ENCODE measurements at places on chromosomes 7 and 10.

GRCh38 chr10:62330213-62330612 is 44.0 kb upstream of the ZNF365 start:
- DNase-seq = no peak

GRCh38 chr7:93298671-93299070 is 66.5 kb downstream of the VPS50 start:
- DNase-seq = no peak

DNA sequence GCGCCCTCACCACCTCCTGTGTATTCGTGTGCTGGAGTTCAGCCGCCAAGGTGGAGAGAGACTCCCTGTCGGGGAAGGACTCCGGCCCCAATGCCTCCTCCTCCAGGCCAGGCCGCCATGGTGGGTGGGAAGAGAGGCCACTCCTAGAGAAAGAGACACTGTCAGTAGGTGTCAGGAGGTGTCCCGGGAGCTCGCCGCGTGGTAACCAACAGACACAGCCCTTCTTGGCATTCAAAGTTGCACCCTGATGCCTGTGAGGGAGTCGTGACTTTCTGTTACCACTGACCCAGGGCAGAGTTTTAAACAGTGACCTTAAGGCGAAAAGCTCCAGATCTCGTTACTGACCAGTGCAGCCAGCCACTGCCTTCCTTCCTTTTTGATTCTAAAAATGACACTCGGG is 155.2 kb downstream of the CUX1 start:
- DNase-seq = no peak

GRCh38 chr7:66583490-66584110 is 45.1 kb upstream of the KCTD7 start:
- no peak for DNase-seq

DNA sequence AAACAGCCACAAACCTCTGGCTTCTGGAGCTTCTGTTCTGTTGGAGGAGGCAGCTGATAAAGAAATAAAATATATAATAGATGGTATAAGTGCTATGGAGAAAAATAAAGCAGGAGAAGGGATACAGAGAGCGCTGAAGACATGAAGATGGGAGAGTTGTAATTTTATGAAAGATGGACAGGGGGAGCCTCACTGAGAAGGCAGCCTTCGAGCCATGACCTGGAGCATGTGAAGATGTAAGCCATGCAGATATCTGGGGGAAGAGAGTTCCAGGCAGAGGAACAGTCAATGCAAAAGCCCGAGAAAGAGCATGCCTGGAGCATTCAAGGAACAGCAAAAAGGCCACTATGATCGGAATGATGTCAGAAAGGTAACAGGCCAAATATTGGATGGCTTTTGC is 187.5 kb downstream of the KIAA1217 start:
- no peak for DNase-seq

DNA sequence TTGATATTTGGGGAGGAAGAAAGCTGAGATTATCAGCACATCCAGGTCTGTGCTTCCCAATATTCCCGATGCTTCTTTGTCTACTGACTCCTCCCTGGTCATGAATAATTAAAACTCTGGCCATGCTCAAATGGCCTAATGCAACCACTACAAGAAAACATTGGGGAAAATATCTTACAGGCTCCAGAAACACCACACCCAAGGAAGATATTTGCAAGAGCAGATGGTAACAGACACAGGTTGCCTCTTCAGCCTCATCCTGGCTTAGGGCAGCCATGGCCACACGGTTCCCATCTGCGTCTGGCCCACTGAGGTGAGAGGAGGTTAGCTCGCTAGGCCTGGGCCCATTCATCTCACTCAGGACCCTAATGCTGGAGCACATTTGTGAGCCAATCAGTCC is 108.4 kb upstream of the SDK1 start:
- no peak for DNase-seq

GRCh38 chr7:69696054-69696591 is 97.8 kb downstream of the AUTS2 start:
- peak; percentile 2 for DNase-seq

- no peak for DNase-seq
Observed at GRCh38 chr7:150753826-150754603, 16.8 kb downstream of the GIMAP5 start.

- DNase-seq = no peak
Observed at GRCh38 chr10:34396663-34397062, 418.4 kb downstream of the PARD3 start.

GRCh38 chr10:22615101-22615500 is 99.3 kb downstream of the PIP4K2A start:
- DNase-seq = no peak

- DNase-seq = peak; percentile 63
Observed at GRCh38 chr10:50384898-50385297, 133.6 kb upstream of the ASAH2 start.

GRCh38 chr10:32854435-32854834 is 103.6 kb downstream of the ITGB1 start:
- no peak for DNase-seq

- DNase-seq = no peak
Observed at GRCh38 chr10:94027197-94027596, 33.5 kb downstream of the PLCE1 start.

DNA sequence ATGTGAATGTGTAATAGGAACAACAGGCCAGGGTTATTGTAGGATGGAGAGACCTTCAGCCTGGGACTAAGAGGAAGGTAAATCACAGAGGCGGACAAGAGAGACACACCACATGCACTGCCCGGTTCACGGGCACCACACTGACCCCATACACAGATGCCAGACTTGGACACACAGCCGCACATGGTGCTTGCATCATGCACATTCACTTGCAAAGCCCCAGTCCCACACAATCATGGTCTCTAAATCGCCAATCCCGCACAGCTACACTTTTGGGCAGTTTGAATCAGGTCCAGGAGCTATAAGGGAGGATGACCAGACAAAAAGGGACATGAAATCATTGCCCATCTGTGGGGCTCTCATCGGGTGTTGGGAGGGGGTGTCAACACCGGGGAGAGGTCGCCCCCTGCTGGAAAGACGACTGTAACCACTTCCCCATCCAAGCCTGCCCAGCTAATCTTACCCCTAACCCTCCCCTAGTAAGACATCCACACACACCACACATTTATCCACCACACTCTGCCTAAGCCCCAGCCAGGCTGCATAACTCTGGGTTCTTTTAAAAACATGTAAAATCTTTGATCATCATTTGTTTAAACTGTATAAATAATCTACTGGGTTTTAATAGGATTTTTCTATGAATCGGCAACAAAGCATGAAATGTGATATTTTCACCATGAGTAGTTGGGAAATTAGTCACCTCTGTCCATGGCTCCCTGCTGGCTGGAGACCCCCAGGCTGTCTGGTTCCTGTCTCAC is 40.5 kb upstream of the SLF2 start:
- peak; percentile 52 for DNase-seq

GRCh38 chr10:101297901-101298486 is 56.0 kb upstream of the BTRC start:
- peak; percentile 64 for DNase-seq

DNA sequence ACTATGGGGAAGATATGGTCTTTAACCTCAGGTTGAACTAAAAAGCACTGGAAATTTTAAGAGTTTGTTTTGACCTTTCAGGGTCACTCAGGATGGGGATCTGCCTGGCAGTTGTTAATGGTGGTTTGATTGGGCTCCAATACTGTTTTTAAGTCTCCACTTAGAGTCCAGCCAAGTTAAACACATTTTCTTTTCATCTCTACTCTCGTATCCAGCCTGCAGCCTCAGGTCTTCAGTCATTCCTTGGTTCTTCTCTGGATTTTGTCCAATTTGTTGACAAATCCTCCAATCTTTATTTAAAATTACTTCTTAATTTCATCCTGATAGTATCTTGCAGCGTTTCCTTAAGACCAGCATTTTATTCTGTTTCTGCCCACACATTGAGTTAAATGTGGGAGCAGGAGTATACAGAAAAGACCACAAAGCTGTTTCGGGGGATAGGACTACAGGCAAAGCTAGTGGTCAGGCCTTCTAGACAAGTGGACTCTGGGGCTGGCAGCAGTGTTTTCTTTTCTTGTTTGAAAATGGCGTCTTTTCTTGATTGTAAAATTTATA is 133.2 kb upstream of the INHBA start:
- DNase-seq = no peak

DNA sequence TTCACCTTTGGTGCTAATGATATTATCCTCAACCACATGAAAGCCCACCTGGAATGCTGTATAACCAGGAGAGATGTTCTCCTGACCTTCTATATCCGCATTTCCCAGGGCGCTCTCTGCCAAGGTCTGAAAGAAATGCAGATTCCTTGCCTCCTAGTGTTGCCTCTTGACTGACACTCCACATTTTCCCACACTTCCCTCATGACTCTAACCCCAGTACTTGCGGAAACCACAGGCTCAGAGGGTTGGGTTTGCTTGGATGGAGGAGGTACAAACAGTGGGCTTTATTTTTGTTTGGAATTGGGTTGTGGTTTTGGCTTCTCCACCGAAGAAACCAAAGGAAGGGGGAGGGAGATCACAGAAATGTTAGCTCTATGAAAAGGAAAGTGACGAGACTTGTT is 222.9 kb upstream of the CELF2 start:
- no peak for DNase-seq

- peak; percentile 23 for DNase-seq
Observed at GRCh38 chr7:139180700-139181311, 50.2 kb upstream of the UBN2 start.

DNA sequence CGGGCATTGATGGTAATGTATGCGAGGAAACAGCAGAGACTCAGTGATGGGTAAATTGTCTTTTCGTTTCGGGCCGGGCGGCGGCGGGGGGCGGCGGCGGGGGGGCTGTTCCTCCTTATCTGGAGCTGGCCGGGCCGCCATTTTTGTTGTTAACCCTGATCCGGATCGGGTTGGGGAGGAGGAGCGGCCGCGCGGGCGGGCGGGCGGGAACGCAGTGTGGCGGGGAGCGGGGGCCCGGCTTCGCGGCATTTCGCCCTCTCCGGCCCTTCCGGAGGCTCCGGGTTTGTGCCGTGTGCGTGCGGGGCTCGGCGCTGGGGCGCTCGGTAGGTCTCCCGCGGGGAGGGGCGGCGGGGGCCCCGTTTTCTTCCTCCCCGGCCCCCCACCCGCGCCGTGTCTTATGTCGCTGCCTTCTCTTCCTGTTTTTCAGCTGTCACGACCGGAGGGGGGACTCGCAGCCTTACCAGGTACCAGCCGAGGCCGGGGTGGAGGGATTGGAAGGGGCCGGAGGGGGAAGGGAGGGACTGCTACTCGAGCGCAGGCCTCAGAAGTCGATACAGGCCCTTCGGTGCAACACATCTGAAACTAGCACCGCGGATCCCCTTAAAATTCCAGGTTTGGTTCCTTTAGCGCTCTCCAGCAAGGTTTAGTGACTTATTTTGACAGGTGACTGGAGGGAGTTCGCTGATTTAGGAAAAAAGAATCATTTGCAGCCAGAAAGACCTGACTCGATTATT is 820 bp downstream of the WAC start:
- DNase-seq = peak; percentile 79

DNA sequence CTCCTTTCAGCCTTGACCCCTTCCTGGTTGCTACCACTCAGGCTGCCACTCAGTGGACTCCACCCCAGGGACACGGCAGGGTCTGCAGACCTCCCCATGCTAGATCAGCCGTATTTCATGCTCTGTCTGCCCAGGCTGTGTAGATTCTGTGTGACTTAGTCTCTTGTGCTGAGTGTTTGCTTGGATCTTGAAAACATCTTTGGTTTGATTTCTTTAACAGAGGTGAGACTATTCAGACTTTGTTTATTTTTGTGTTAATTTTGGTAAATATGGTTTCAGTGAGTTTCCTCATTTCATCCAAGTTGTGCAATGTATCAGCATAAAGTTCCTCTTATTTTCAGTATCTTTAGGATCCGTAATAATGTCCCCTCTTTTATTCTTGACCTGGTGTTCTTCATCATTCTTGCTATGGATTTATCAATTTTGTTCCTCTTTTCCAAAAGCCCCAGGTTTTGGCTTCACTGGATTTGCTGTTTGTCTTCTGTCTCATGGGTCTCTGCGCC is 21.2 kb upstream of the PWWP2B start:
- no peak for DNase-seq

DNA sequence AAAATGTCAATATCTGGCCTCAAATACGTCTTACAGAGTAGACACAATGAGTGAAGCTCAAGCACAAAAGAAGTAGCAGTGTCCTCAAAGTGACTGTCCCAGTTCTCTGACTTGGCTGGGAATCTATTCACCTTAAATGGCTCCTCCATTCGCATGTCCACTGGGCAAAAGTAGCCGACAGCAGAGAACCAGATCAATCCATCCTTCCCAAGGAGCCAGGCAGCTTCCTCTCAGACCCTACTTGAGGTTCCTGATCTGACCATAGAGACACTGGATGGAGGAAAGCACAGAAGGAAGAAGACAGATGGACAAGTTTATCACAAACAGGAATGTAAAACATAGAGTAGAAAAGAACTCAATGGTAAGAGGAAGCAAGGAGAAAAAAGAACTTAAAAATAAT is 53.5 kb downstream of the CDK6 start:
- DNase-seq = no peak

DNA sequence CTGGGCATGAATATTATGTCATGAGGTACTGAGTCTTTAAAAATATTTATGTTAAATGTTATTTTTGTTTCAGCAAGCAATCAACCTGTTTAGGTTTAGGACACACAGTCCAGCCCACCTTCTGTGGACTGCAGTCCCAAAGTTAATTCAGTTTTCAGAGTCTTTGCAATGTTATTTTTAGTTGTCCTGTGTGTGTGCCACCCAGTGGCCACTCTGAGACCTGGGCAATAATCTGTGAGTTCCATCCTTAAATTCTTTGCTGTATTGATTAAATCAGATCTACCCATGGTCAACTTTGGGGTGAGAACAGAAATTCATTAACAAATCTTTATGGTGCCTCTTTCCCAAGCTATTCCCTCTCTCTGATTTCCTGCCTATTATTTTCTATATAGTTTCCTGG is 415.1 kb downstream of the CCSER2 start:
- no peak for DNase-seq

DNA sequence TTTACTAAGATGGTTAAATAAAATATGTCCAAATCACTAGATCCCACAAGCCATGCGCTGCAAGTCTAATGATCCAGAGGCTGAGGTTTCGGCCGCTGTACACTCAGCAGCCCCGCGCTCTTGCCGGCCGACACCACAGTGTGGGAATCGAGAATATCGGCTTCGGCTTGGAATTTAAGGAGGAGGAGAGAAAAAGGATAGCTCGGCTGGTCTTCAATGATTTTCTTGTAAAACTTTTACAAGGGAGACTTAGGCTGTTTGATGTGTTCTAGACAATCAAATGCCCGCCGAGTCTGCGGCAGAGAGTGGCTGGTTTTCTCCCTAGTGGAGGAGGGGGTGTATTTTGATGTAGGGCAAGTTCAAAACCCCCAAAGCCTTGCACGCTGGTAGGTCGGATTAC is 118.2 kb upstream of the TCF7L2 start:
- DNase-seq = no peak

DNA sequence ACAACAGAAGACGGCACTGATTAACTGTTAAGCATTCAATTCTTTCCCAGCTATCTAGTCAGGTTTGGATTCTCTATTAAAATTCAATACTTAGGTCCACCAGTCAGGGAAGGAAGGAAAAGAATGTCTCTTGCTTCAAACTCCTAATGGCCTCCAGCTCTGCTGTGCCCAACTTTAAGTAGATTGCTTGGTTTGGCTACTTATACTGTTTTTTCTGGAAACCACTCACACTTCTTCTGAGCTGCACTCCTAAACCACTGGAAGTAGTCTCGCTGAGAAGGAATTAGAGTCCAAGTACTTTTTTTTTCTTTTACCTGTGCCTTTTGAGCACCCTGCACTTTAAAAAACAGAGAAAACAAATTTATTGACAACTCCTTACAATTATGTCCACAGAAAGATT is 26.7 kb upstream of the COL1A2 start:
- DNase-seq = no peak
